ENCODE measurements at places on chromosomes 13 and 19.

DNA sequence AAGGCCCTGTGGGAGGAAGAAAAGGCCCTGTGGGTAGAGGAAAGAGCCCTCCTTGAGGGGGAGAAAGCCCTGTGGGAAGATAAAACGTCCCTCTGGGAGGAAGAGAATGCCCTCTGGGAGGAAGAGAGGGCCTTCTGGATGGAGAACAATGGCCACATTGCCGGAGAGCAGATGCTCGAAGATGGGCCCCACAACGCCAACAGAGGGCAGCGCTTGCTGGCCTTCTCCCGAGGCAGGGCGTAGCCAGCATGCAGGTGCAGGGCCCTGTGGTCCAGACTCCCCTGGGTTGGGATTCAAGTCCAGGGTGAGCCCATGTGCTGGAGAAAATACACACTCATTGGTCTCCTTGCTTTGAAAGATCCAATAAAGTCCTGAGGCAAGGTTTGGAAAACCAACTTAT is 4.1 kb downstream of the CCDC70 start:
- no peak for DNase-seq

- no peak for DNase-seq
These were observed 3.5 kb downstream of the FZR1 start for GRCh38 chr19:3509566-3509989.

GRCh38 chr13:106493533-106494220 is 41.8 kb downstream of the EFNB2 start:
- DNase-seq = no peak

DNA sequence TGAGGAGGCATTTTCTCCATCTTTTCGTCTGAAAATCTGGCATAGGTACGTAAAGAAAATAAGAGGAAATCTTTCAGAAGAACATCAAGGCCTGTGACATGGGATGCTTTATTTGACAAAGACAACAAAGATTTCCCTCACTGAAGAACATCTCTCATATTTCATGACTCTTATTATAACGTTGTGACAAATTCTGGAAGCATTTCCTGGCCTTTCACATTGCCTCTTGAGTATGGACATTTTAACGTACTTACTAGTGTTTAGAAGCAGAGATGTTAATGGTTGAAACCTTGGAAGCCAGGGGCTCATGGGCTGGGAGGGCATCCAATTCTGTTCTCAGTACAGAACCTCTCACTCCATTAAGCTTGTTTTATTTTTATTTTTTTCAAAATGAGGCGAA is 210.8 kb downstream of the DCT start:
- DNase-seq = no peak

- DNase-seq = no peak
These were observed 783.4 kb upstream of the ARGLU1 start for GRCh38 chr13:107351305-107351704.

- no peak for DNase-seq
These were observed 526.2 kb downstream of the SUCLA2 start for GRCh38 chr13:47474839-47475238.

DNA sequence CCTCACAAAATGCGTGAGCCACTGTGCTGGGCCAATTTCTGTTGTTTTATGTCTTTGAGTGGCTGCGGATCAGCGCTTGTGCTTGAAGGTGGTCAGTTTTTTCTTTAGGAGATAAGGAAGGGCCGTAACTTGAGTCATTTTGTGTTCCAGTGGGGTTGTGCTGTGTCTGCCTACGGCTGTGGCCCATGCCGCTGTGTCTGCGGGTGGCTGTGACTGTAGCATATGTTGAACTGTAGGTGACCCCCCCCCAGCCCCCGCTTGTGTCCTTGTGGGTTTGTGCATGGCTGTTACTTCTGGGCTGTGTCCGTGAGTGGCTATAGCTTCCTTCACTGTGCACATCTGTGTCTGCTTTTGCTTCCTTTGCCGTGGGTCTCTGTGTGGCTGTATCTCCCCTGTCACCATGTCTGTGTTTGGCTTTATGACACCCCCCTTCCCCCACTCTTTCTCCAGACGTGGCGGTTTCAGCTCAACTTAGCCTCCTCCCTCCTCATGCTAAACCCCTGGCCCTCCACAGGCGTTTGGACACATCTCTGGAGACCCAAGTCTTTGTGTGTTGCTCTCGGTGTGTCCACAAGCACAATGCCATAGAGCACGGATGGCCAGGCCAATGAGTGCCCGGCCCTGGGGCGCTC is 675 bp downstream of the PPP1R14A start:
- no peak for DNase-seq

DNA sequence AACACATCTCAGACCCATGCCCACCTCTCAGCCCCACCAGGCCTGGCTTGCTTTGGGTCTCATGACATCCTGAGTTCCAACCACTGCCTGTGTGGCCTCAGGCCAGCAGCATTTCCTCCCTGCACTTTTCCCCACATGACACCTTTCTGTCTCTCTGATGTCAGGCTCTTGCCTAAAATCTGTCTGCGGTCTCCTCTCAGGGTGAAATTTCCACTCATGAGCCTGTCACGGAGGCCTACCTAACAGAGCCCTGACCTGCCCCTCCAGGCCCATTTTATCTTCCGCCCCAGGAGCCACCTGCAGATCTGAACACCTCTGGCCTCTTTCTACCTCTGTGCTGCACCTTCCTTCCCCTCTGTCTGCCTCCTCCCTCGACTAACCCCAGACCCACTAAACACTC is 93.5 kb downstream of the ZDHHC20 start:
- no peak for DNase-seq

GRCh38 chr19:2246801-2247361 is 2.2 kb upstream of the AMH start:
- no peak for DNase-seq

- DNase-seq = no peak
These were observed 12.0 kb upstream of the NUMBL start for GRCh38 chr19:40702337-40703012.

- no peak for DNase-seq
These were observed 407.3 kb upstream of the SGCG start for GRCh38 chr13:22773465-22773864.

- no peak for DNase-seq
These were observed 1.2 kb downstream of the IZUMO4 start for GRCh38 chr19:2097886-2098327.

GRCh38 chr13:35649162-35649561 is 172.7 kb upstream of the MAB21L1 start:
- no peak for DNase-seq

- peak; percentile 69 for DNase-seq
These were observed 35.9 kb downstream of the OXGR1 start for GRCh38 chr13:96958286-96958891.

- no peak for DNase-seq
These were observed 12.2 kb downstream of the BRD4 start for GRCh38 chr19:15320116-15320515.

DNA sequence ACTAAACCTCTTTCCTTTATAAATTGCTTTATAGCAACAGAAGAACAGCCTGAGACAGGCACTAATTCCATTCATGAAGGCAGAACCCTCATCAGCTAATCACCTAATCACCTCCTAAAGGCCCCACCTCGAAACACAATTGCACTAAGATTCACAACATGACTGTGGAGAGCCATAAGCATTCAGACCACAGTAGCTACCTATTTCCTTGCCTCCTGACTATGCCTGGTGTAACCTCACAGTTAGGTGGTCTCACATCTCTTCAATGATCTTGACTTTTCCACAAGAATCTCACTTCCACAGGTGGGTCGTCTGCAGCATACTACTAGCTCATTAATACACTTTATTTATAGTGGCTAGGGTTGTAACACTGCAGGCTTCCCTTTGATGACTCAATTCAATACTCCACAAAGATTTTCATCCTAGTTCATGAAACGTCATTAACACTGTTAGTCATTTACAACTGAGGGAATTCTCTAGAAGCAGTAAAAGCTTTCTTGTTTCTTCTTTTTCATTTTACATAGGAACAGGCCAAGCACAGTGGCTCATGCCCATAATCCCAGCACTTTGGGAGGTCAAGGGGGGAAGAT is 27.1 kb downstream of the STK24 start:
- no peak for DNase-seq

- DNase-seq = no peak
These were observed 191.2 kb downstream of the SPRY2 start for GRCh38 chr13:80149736-80150135.

- no peak for DNase-seq
These were observed 2.4 kb upstream of the ZNF676 start for GRCh38 chr19:22199171-22199570.

GRCh38 chr13:95279016-95279415 is 22.2 kb downstream of the ABCC4 start:
- DNase-seq = no peak

DNA sequence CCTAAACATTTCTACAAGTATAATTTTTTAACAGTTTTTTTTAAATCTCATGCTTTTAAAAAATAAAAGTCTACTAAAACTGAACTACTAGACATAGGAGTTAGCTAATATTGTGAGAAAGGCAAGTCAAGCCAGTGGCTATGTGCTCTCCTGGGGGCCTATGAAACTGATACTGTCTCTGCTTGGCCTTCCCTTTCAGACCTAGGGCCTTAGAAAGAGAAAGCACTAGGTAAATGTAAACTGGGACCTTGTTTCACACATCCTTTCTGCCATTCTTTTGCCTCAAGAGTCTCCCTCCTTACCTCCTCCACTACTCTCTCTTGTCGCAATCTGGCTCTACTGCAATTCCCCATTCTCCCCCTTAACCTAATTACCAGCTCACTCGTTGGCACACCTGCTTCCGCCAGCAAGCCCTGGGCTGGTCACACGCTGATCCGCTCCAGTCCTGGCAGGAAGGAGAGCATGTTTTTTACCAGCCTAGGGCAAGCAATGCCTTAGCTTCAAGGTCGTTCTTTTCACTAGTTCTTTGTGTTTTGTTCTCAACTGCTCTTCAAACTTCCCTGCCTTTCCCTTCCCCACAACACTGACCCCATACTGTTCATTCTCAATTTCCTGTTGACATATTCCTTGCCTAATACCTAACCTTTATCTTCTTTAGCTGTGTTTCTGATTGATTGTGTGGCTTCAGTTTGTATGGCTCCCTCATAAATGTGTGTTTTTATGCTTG is 23.1 kb downstream of the TBC1D4 start:
- DNase-seq = peak; percentile 88

- DNase-seq = no peak
These were observed 133.2 kb downstream of the VWA8 start for GRCh38 chr13:41827507-41828213.

DNA sequence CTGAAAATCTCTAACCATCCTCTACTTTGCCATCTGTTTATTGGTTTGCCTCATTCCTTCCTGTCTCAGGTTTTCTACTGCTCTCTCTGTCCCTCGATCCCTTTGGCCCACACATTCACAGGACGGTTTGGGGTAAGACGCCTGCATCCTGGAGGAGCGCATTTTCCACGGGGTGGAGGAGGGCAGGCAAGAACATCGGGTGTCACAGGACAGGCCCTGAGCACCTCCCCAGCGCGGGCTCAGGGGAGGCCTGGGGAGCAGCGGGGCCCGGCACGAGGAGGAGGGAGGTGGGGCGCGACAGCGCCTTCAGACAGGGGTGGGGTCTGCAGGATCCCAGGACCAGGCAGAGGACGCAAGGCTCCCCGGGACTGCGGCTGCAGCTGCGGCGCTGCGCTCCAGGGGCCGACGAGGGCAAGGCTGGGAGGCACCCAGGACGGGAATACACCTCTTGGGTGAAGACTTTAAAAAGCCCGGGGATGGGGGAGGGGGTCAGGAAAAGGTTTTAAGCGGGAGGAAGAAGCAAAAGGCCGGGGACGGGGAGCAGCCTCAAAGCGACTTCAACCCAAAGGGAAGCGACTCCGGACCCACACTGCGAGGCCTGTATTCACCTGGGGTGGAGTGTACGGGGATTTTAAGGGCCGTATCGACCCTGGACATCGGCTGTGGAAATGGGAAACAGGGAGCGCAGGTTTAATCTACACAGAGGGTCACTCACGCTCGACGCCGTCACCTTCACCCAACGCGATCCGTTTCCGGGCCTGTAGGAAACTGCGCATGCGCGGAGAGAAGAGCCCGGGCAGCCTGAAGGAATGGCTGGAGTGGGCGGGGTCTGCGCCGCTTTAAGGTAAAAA is at the start of gene ZNF415:
Gene ZNF415, minus strand, starts transcription at position 770 of the 851 bp plus-strand sequence. CDS start 10,234 bp downstream, outside the sequence.
- DNase-seq = no peak

DNA sequence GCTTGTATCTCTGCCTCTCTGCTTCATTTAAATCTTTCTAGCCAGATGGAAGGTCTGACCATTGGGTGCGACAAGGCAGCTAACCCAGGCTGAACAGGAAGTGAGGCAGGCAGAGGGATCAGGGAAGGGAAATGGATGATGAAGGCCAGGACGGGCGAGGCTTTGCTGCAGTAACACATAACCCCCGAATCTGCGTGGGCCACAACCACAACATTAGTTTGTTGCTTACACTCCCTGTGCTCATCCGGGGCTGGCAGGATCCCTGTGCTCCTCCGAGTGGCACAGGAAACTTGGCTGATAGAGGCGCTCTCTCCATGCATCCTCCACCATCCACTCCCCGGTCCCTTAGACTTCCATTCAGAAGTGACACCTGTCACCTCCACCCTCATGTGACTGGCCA is 1.1 kb upstream of the FLT3LG start:
- DNase-seq = no peak

GRCh38 chr13:113342820-113343691 is 20.9 kb downstream of the GRTP1 start:
- no peak for DNase-seq

GRCh38 chr13:31835932-31836331 is 96.6 kb downstream of the RXFP2 start:
- no peak for DNase-seq

DNA sequence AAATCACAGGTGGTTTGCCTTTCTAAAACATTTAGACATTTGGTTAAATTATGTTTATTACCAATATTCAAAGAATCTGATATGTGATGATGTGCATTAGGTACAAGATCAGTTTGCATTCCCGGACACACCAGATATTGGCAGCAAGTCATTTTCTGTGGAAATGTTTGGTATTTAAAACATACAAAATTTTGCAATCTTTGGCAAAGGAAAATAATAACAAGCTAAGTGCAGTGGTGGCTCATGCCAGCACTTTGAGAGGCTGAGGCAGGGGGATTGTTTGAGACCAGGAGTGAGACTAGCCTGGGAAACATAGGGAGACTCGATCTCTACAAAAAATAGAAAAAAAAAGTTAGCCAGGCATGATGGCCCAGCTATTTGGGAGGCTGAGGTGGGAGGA is 29.1 kb upstream of the TSC22D1 start:
- DNase-seq = no peak

GRCh38 chr13:22210134-22210930 is 539.5 kb downstream of the FGF9 start:
- DNase-seq = no peak

- DNase-seq = no peak
These were observed 10.7 kb upstream of the EVI5L start for GRCh38 chr19:7819337-7819736.

GRCh38 chr19:23817519-23817918 is 58.8 kb upstream of the ZNF681 start:
- no peak for DNase-seq

- DNase-seq = no peak
These were observed 10.3 kb upstream of the BICRA start for GRCh38 chr19:47598407-47599349.

DNA sequence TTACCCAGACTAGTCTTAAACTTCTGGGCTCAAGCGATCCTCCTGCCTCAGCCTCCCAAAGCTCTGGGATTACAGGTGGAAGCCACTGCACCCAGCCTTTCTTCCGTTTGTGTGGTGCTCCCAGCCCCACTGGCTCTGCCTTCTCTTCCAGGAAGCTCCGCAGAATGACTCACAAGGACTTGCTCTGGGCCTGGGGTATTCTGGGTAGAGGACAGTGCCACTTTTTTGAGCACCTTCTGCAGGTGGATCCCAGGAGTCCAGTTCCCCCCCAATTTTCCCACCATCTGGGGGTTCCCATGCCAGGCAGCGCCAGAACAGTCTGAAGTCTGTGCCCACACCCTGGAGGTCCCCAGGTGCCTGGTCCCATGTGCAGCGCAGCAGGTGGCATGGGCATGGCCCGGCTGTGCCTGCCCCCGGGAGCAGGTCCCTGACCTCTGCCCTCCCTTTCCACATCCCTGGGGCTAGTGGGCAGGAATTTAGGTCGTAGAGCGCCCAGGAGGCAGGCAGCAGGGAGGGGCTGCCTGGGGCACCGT is 1.6 kb downstream of the REEP6 start:
- no peak for DNase-seq
